ENCODE measurements at places on chromosomes 16 and 17. TPM values are rescaled to one million over a fixed set of nuclear protein-coding genes. Genes with fewer than 3 reads are reported as not detected.

SGSH gene
- 42.0 TPM for total RNA-seq

TBC1D3C gene
- total RNA-seq = 3.4 TPM

RHOT2 gene
- 118 TPM for total RNA-seq

CCL3 gene
- total RNA-seq = not detected

MFAP4 gene
- not detected for total RNA-seq

Measured in MCF 10A (cell line).